NCI-H2227 treated with DMSO at 0.1 percent for 48 hours (cell line): ENCODE measurements at places on chromosomes 1 and 21.

DNA sequence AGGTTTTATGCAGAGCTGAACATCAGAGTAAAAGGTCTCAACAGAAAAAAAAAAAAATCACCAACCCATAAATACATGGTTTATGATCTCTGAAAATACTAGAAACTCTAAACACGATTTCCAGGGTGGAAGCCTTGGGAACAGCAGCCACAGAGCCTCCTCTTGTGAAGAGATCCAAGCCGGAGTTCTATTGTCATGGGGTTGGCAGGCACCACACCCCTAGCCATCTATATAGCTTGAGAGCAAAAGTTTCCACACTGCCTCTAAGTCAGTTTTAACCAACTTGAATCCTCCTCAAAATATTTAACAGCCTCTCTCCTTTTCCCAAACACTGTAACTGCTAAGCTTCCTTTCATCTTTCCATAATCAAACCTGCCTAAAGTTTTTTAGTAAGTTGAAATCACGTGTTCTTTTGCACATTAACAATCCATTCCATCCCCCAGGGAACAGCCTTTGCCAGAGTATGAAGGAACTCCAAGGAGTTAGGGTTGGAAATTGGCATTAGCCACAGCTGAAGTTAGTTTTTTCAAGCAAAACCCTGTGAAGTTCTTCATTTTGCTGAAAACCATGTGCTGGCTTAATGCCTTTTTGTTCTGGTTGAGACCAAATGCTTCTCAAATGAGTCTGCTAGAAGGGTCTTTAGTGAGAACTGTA is 13.8 kb upstream of the SEC16B start:
- DNase-seq: no peak

GRCh38 chr1:1470626-1471388 is 758 bp upstream of the ATAD3B start:
- DNase-seq: no peak

- DNase-seq: no peak
Observed at GRCh38 chr1:96707023-96707422, 14.6 kb upstream of the PTBP2 start.

- no peak for DNase-seq
Observed at GRCh38 chr1:33725037-33725436, 138.8 kb upstream of the HMGB4 start.

GRCh38 chr1:110872745-110873720 is at the start of gene CD53:
CD53 (plus strand) TSS chr1:110873148; CDS start chr1:110891409, 18,261 bp downstream.
- DNase-seq: no peak

GRCh38 chr21:32181457-32181856 is 97.4 kb downstream of the MIS18A start:
- no peak for DNase-seq

- peak; percentile 15 for DNase-seq
Observed at GRCh38 chr1:111399792-111400610, 27.5 kb downstream of the OVGP1 start.

GRCh38 chr1:156747742-156748669 is 3.5 kb downstream of the HDGF start:
- no peak for DNase-seq

DNA sequence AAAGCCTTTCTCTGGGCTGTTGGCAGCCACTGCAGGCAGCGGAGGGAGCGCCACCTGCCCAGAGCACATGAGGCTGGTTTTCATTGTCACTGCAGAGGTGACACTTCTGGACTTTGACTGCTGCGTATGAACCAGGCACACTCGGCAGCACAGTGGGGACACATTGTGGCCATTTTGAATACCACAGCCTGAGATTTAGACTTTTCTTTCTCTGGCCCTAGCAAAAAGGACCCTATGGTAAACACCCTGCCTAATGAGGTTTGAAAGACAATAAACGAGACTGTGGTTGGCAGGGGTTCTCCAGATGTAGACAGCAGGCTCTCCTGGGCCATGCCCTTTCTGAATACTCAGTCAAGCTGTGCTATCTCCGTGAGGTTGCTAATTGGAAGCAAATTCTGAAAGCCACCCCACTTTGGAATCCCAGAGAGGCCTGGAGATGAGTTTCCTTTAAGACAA is 12.0 kb upstream of the KCNE2 start:
- peak; percentile 59 for DNase-seq
